Chondrocyte (in vitro differentiated cells): ENCODE measurements at places on chromosomes 6 and 20. TPM values are rescaled to one million over a fixed set of nuclear protein-coding genes. Genes with fewer than 3 reads are reported as not detected.

- DNase-seq = no peak
Observed at GRCh38 chr6:73388800-73389512, 5.7 kb upstream of the DDX43 start.

DNA sequence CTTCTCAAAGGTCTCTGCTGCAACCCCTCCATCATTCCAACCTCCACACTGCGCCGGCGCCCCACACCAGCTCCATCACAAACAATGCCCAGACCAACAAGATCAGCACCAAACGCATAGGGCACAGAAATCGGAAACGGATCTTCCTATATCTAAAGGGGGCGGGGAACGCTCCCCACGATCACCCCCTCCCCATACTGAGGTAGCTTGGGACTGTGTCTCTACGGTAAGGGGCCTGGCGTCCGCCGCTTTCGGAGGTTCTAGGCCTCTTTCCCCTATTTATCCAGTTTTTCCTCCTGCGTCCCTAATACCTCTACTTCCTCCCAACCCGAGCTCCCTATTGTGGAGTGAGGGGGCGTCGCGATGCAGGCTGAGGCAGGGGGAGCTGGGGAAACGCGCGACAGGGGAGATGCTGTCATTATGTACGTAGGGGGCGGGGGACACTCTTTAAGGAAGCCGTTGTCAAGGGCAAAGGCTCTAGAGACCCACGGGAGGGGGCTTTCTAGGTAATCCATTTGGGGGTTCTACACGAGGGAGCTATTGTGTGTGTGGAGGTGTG is 909 bp downstream of the DNAAF9 start:
- no peak for DNase-seq

DNA sequence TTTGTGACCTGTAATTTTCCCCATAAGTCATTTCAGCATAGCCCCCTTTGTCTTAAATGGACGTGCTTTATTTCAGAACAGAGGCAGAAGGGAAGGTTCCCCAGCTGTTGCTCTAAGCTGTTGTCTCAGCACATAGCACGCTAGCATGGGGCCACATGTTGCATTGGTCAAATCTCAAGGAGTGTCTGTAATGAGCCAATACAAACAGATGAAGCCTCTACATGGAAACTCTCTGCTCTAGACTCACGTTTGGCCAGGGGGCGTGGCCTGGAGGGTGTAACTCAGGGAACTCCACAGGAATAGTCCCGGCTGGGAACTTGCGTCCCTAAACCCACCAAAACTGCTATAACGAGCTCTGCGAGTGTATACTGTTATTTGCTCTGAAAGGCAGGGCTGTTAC is 35.2 kb upstream of the SLC22A2 start:
- no peak for DNase-seq

The ZMYND8 gene
- 31.9 to 35.0 TPM (median 33.8 TPM) in 3 replicates for total RNA-seq

The HLA-DQA1 gene
- not detected in 3 replicates for total RNA-seq
